NCI-H526 (cell line): ENCODE measurements at places on chromosomes 1 and 21.

DNA sequence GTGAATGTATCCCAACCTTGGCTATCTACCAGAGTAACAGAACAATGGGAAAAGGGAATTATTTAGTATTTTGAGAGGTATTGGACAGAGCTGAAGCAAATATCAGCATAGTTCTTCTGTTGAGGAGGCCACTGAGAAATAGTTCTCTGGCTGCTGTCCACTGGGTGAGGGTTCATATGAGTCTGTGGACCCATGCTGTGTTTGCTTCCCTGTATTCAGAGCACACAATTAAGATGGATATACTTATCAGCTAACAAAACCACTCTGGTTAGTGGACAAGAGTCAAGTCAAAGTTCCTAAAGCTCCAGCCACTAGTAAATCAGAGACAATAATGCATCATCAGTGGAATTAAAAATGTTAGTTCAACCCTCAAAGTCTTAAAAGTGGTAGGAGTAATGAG is 66.1 kb downstream of the RGS18 start:
- DNase-seq = no peak

DNA sequence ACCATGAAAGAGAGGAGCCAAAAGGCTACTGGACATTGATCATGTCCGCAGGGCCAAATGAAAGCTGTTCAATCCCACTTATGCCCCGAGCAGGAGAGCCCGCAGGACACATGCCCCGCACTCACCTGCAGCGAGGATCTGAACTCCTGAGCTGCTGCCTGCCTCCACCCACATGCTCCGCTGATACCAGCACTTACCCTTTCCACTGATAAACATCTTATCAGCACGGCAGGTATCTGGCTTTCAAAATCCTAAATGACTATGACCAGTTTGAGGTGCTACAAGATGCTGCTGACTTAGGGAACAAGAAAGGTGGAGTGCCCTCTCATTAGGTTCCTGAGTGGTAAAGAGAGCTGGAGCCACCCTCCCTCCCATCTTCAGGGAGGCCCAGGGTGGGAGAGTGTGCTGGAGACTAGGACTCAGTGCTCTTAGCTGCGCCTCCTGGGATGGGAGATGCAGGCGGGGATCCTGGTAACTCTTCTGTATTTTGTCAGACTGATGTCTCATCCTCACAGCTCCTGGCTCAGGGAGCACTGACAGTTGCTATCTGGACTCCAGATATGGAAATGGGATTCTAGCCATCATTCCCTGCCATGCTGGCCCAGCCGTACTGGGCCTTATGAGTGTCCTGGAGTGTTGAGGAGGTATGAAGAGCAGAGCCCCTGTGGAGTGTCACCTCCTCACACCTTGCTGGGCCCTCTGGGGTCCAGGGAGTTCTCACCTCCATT is 86.4 kb upstream of the F3 start:
- no peak for DNase-seq

DNA sequence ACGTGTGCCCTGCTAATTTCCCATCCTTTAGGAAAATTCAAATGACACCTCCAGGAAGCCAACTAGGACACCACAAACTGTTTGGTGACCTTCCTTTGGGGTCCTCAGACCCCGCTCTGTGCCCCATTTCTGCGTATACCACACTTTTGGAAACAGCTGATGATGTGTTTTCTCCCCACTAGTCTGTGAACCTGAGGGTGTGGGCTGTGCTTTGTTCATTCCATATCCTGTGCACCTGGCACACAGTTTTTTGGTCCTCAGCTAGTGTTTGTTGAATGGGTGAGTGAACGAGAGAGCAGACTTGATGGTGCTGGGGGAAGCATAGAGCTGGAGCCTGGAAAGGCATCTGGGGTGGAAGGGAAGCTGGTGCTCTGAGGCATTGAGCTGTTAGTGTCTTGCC is 48.6 kb downstream of the RPS6KA1 start:
- DNase-seq = no peak

DNA sequence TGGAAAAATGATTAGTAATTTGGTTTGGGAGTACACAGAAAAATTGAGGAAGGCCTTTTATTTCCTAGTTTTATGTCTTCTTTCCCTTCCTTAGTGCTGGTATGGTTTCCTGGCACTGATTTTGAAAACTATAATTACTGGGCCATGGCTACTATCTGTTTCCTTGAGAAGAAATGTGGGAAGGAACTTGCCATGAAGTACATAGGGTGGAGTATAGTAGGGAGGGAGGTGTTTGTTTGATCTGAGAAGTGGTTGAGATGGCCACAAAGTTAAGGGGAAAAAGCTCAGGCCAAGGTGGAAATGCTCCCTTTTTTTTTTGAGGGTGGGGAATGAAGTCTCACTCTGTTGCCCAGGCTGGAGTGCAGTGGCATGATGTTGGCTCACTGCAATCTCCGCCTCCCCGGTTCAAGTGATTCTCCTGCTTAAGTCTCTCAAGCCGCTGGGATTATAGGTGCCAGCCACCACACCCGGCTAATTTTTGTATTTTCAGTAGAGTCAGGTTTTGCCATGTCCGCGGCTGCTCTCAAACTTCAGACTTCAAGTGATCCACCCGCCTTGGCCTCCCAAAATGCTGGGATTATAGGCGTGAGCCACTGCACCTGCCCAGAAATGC is 11.3 kb downstream of the HJV start:
- DNase-seq = no peak

- no peak for DNase-seq
Measured at GRCh38 chr1:8684590-8684989, 132.8 kb downstream of the RERE start.

- DNase-seq = peak; percentile 12
Measured at GRCh38 chr1:205983925-205984725, 19.1 kb downstream of the RAB7B start.

DNA sequence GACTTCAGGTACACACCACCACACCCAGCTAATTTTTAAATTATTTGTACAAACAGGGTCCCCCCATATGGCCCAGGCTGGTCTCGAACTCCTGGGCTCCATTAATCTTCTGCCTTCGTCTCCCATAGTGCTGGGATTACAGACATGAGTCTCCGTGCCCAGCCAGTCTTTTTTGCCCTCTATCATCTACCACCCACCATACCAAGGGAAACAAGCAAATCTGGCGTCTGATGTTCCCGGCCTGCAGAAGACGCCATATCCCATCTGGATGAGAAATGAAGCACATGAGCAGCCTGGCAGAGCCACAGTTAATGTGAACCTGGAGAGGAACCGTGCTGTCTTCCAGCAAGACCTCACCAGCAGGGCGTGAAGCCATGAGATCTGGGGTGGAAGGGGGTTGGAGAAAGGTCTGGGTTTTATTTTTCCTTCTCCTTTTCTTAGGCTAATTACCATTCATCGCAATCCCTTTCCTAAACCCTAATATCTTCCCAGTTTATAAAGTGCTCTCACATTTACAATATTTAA is 1.8 kb upstream of the PRELP start:
- DNase-seq = no peak
